ENCODE measurements at places on chromosomes 5 and 9.

- DNase-seq: no peak
Observed at GRCh38 chr5:16916262-16916878, 19.7 kb downstream of the MYO10 start.

GRCh38 chr9:119827526-119827925 is 458.3 kb upstream of the BRINP1 start:
- no peak for DNase-seq

- DNase-seq: peak; percentile 36
Observed at GRCh38 chr9:129548571-129549135, 72.2 kb downstream of the C9orf50 start.

GRCh38 chr5:59598547-59598874 is 295.0 kb downstream of the PDE4D start:
- no peak for DNase-seq

- DNase-seq: no peak
Observed at GRCh38 chr9:137558127-137558526, 6.4 kb downstream of the MRPL41 start.

- no peak for DNase-seq
Observed at GRCh38 chr5:18048449-18048848, 414.2 kb downstream of the TAF11L14 start.

DNA sequence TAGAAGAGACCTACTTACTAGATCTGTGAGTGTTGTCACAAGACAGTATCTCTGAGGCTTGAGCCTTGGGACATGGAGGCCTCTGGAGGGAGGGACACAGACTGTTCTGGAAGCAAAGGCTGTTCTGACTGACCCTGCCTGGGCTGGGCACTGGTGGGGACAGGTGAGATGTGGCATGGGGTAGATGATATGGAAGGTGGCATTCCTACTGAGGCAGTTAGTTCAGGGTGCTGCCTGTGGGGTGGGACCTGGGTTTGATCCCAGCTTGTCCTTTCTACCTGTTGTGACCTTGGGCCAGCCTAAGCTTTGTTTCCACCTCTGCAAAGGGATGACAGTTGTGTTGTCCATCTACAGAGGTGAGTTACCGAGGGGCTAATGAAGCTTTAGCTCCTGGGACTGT is 140.2 kb downstream of the C9orf50 start:
- DNase-seq: no peak

GRCh38 chr5:54616031-54616430 is 98.5 kb downstream of the SNX18 start:
- DNase-seq: no peak

- no peak for DNase-seq
Observed at GRCh38 chr5:146510559-146511125, 5.3 kb downstream of the GPR151 start.

GRCh38 chr5:35804201-35804653 is 52.5 kb upstream of the IL7R start:
- DNase-seq: peak; percentile 38

GRCh38 chr9:12648925-12649324 is 44.3 kb upstream of the TYRP1 start:
- no peak for DNase-seq

DNA sequence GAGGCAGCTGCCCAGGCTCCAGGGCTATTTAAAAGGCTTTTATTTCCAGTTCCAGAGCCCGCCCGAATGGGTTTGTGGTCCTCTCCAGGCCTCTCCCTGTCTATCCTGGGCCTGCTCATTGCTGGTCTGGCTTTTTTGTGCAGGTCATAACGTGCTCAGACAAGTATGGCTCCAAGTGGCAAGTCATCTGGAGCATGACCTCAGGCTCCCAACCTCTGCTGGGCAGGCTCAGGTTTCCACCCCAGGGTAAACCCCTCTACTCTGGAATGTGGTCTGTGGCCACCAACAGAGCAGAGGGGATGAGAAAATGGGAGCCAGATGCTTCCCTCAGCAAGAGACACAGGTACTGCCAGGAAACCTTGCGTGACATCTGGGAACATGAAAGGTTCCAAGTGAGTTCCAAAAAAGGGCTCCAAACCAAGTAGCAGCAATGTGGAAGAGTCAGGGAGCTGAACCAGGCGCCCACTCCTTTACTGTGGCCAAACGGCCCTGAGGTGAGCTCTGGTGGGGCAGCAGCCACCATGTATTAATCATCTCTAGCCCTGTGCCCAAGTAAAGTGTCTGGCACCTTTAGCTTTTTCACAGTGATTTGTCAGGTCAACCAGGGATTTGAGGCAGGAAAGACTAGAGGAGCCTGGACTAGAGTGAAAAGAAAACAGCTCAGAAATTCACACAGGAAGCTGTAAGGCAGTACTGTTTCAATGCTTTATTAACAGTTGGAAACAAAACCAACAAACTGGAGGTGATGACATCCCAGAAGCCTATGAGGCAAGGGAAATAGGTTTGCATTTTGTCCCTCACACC is 25.7 kb downstream of the PCDHGC5 start:
- no peak for DNase-seq

DNA sequence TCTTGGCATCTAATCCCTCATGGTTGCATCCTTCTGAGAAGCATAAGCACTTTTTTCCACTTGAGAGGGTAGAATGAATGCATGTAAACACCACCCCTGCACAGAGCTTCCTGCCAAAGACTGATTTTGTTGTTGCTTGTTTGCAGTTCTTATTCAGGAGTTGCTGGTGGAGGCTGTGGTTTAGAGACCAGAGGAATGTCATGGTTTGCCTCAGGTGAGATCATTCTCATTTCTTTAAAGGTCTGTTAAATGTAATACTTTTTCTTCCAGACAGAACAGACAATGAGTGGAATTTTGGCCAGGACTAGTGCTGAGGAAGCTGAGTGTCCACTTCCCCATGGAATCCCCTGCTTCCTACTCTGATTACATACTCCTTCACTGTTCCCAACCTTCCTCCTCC is 3.2 kb upstream of the TNC start:
- no peak for DNase-seq

DNA sequence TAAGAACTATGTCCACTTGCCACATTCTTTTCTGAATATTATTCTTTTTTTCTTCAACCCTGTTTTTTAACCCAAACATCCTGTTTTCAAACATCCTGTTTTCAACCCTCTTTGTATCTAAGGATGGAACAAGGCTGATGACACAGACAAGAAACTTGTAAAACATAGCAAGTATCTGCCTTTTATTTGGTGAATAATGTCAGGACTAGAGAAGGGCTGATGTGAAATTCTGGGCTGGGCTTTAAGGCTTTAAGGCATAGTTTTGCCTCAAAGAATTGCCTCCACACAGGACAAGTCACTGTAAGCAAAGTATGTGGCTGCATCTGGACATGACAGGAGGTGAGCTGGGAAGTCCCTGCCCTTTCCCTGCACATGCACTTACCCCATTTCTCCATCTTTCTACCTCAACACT is 42.5 kb upstream of the RIC1 start:
- no peak for DNase-seq

GRCh38 chr9:98993570-98993945 is 49.9 kb downstream of the COL15A1 start:
- no peak for DNase-seq

GRCh38 chr5:138694146-138694545 is 59.1 kb upstream of the CTNNA1 start:
- DNase-seq: no peak

DNA sequence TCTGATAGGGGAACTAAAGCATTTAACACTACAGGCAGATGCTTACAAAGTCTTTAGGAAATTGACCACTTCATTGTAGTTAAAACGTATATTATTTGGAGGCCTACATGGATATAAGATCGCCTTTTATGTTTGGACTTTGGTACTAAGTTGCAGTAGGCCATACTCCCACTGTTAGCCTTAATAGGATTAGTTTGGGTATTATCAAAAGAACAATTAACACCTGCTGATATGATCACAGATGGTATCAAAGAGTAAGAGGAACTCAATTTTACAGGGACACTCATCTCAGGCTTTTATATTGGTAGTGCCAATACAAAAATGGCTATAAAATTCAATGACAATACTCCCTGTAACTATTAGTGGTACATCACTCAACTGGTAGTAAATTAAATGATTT is 1183.0 kb downstream of the MAT2B start:
- no peak for DNase-seq

DNA sequence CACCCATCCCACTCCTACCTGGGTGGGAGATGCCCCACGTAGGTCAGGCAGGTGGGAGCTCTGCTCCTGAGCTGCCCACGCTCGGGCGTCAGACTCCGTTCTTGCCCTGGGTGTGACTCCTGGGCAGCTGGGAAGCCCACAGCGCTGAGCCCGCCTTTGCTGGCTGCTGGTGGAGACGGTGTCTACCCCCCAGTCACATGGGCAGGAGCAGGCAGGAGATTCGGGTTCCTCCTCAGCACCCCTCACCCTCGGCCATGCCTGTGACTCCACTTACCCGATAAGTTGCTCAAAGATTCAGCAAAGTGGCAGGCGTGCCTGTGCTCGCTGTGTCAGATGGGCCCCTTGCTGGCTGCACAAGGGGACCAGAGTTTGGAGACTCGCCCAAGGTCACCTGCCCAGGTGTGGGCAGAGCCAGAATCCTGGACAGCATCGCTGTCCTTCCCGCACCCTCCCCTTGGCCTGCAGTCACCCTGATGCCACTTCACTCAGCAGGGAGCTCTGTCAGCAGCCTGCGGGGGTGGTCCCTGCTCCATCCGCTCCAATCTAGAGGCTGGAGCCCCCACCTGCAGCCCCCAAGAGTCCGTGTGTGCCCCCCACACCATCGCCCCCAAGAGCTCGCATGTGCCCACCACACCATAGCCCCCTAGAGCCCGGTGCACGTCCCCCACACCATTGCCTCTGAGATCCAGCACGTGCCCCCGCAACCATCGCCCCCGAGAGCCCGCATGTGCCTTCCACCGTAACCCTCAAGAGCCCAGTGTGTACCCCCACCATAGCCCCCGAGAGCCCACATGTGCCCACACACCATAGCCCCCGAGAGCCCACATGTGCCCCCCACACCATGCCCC is 4.2 kb downstream of the LCN1 start:
- DNase-seq: no peak

GRCh38 chr5:167564275-167564674 is 727.2 kb upstream of the WWC1 start:
- no peak for DNase-seq

- no peak for DNase-seq
Observed at GRCh38 chr5:133889271-133889905, 79.0 kb downstream of the C5orf15 start.

DNA sequence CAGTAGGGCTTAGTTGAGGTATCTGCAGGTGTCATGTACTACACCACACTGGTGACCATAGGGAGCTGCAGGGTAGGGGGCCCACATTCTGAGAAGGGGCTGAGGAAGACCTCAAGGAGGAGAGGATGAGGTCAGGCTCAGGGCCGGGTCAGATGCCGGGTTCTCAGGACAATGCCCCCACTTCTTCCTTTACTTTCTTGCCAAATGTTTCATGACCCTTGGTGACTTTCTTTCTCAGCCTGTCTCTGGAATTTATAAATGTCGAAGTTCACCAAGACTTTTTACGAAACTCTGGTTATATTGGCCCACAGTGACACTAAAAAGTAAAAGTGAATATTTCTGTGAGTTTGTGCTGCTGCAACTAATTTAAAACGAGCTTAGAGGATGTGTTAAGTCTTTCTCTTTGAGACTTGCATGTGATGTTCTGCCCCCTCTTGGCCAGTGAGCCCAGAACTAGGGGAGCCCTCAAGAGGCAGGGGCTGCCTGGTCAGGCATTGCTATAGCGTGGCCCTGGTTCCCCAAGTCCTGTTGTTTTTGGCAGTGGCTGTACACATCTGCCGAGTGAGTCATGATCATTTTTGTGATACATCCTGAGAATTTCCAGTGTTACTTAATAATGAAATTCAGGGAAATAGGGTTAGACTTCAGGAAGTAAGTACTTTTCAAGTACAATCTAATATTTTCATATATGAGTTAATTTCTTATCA is 11.2 kb downstream of the ACO1 start:
- no peak for DNase-seq

DNA sequence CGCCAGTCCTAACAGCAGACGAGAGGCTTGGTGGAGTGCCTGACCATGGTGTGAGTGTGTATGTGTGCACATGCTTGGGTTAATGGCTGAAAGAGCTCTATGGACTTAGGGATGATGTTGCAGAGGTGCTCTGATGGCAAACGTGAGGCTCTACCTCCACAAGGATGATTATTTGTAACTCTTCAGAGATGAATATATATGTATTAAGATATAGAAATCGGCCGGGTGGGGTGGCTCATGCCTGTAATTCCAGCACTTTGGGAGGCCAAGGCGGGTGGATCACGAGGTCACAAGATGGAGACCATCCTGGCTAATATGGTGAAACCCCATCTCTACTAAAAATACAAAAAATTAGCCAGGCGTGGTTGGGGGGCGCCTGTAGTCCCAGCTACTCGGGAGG is 253.4 kb upstream of the CDH18 start:
- no peak for DNase-seq

- no peak for DNase-seq
Observed at GRCh38 chr5:147989239-147989638, 74.5 kb upstream of the SPINK5 start.

DNA sequence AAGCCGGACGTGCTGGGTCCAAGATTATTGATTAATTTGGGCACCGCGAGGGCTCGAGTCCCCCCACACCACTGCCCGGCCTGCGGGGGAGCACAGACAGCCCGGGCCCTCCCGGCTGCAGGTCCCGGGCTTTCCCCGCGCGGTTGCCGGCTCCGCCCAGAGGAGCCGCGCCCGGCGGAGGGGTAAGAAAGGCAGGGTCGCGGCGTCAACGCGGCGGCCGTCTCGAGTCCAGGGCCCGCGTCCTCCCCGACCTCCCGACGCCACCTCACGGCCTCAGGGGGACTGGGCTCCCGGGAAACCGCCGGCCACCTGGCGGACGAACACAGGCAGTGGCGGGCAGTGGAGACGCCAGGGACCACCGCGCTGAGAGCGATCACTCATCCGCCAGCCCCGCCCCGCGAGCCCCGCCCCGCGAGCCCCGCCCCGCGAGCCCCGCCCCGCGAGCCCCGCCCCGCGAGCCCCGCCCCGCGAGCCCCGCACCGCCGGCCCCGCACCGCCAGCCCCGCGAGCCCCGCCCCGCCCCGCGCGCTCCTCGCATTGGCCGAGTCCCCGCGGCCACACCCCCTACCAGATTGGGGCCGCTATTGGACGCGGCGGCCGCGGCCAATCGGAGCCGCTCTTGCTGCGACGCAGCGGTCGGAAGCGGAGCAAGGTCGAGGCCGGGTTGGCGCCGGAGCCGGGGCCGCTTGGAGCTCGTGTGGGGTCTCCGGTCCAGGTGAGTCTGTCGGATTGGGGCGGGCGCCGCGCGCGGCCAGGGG is at the start of gene MRPL41:
MRPL41 (plus strand) TSS at position 616 of the 758 bp plus-strand sequence. CDS start 203 bp downstream, outside the sequence.
- DNase-seq: peak; percentile 86

GRCh38 chr5:157913575-157913974 is 54.6 kb upstream of the CLINT1 start:
- DNase-seq: no peak

DNA sequence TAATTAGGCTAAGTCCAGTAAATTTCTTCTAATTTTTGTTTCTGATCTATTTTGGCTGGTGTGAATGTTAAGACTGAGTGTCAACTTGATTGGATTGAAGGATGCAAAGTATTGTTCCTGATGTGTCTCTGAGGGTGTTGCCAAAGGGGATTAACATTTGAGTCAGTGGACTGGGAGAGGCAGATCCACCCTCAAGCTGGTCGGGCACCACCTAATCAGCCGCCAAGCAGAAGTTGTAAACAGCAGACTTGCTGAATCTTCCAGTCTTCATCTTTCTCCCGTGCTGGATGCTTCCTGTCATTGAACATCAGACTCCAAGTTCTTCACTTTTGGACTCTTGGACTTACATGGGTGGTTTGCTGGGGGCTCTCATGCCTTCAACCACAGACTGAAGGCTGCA is 21.4 kb upstream of the MLLT3 start:
- DNase-seq: no peak

All from substantia nigra (tissue), 51 donors.